A549 treated with ZK216348 at 1 μM for 4 hours (cell line): ENCODE measurements at places on chromosomes 4 and X. TPM values are rescaled to one million over a fixed set of nuclear protein-coding genes. Genes with fewer than 3 reads are reported as not detected.

LIMCH1 gene
- total RNA-seq, result 34.0 to 50.5 TPM (median 47.3 TPM) in 5 replicates

CLDN22 gene
- not detected in 5 replicates for total RNA-seq

CC2D2A gene
- total RNA-seq, result 10.9 to 13.4 TPM (median 12.2 TPM) in 5 replicates

HGFAC gene
- total RNA-seq, result 0.12 to 0.15 TPM (median 0.13 TPM) in 4 of 5 replicates, not detected in the other

TEX11 gene
- not detected in 5 replicates for total RNA-seq

NCAPG gene
- 19.4 to 31.0 TPM (median 27.6 TPM) in 5 replicates for total RNA-seq

FAM9B gene
- total RNA-seq, result not detected in 5 replicates

NKX6-1 gene
- total RNA-seq, result 0.20 to 0.69 TPM (median 0.48 TPM) in 5 replicates

ZFYVE28 gene
- 1.4 to 3.1 TPM (median 2.7 TPM) in 5 replicates for total RNA-seq

PF4V1 gene
- not detected in 5 replicates for total RNA-seq

HSFX2 gene
- 0.20 to 0.30 TPM in 2 of 5 replicates, not detected in the others for total RNA-seq

TSR2 gene
- 51.5 to 59.7 TPM (median 54.2 TPM) in 5 replicates for total RNA-seq

VCX gene
- total RNA-seq, result not detected in 5 replicates

MTCP1 gene
- 11.2 to 25.1 TPM (median 20.2 TPM) in 5 replicates for total RNA-seq

MAGEA4 gene
- not detected in 5 replicates for total RNA-seq

FUNDC2 gene
- total RNA-seq, result 100 to 133 TPM (median 116 TPM) in 5 replicates

MTNR1A gene
- total RNA-seq, result 0.21 to 0.91 TPM (median 0.43 TPM) in 5 replicates

UGT2B7 gene
- total RNA-seq, result 0.16 to 0.39 TPM (median 0.21 TPM) in 5 replicates

AWAT2 gene
- not detected in 5 replicates for total RNA-seq

HDX gene
- total RNA-seq, result 1.9 to 4.3 TPM (median 2.1 TPM) in 5 replicates

CLDN24 gene
- total RNA-seq, result not detected in 5 replicates

ZXDB gene
- 4.3 to 10.1 TPM (median 7.2 TPM) in 5 replicates for total RNA-seq

FREM3 gene
- total RNA-seq, result not detected in 5 replicates

TEX13B gene
- not detected in 5 replicates for total RNA-seq

RHOH gene
- total RNA-seq, result 0.15 to 0.23 TPM (median 0.19 TPM) in 4 of 5 replicates, not detected in the other

SH3RF1 gene
- total RNA-seq, result 7.8 to 11.3 TPM (median 10.9 TPM) in 5 replicates

LRCH2 gene
- 0.04 TPM in 1 of 5 replicates, not detected in the others for total RNA-seq

REPS2 gene
- total RNA-seq, result 0.50 to 2.2 TPM (median 0.81 TPM) in 5 replicates

DKK2 gene
- total RNA-seq, result not detected in 5 replicates

GBA3 gene
- not detected in 5 replicates for total RNA-seq

JADE1 gene
- 16.8 to 27.4 TPM (median 23.0 TPM) in 5 replicates for total RNA-seq
